Frontal cortex (tissue), 4 donors: ENCODE measurements at places on chromosomes 7 and 10. TPM values are rescaled to one million over a fixed set of nuclear protein-coding genes. Genes with fewer than 3 reads are reported as not detected.
A peak's percentile ranks its signal among the peaks of the same experiment; 100 is the strongest.

DNA sequence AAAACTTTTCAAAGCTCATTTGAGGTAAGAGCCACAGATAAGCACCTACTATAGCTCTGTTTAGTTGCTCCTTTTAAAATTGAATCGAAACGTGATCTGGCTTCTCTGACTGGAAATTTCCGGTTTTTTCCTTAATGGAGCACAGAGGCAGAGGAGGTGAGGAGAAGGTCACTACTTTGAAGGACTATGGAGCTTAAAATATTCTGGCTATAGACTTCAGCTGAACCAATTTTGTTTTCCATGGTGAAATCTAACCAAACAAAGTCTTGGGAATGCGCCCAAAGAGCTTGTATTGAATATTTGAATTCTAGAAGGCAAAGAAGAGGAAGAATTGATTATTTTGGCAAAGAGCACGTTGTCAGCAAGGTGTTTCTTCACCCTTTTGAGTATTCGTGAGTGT lies 711.1 kb downstream of the SUGCT start:
- no peak for DNase-seq

- DNase-seq: no peak
Measured at GRCh38 chr10:127679642-127680255, 57.2 kb upstream of the FOXI2 start.

FAM25G gene
- not detected for total RNA-seq

TEX36 gene
- total RNA-seq: 0.41 TPM

DNA sequence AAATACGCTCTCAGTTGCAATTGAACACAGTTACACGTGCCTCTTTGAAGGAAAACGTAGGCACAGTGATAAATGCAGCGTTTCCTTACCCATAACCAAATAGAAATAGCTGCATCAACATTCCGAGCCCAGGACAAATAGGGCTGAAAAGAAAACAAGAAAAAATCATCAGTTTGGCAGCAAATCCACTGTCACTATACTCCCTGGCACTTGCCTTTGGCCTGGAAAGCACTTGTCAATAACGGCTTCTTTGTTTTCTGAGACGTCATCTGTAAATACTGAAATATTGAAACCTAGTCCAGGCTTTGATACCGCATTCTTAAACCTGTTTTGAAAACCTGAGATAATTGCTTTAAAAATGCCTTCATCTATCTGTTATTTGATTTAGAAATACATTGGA lies 167.2 kb upstream of the AKR1E2 start:
- no peak for DNase-seq

DNA sequence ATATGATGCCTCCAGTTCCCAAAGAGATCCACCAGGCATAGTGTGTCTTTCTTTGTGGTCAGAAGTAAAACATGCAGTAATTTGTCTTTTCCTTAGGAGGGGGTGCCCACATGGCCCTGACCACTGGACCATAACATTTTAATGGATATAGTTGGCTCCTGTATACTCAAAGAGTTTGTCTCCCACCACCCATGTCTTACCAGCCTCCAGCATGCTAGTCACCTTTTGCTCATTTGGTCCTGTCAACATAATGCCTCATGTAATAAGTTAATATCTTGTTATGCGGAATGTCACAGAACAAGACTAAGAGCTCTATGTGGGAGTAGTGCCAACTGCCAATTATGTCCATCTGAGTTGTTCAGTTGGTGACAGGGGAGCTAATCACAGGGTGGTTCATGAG lies 83.4 kb upstream of the IFRD1 start:
- DNase-seq: no peak

DNA sequence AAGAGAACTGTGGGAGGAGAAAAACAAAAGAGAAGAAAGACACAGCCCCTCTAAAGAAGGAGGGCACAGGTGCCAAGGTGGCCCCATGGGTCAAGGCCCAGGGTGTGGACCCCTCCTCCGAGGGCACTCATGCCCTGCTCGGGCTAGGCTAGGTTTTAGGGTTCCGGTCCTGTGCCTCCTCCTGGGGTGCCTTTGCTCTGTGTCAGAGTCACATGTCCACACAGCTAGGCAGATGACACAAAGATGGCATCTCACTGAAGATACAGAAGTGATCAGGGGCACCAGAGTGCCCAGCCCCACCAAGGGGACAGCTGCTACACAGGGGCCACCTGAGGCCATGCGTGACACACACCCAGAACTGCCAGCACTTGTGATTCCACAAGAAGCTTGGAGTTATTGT lies 116.4 kb upstream of the PPIF start:
- DNase-seq: no peak

CUEDC2 gene
- total RNA-seq: 53.0 TPM

DNA sequence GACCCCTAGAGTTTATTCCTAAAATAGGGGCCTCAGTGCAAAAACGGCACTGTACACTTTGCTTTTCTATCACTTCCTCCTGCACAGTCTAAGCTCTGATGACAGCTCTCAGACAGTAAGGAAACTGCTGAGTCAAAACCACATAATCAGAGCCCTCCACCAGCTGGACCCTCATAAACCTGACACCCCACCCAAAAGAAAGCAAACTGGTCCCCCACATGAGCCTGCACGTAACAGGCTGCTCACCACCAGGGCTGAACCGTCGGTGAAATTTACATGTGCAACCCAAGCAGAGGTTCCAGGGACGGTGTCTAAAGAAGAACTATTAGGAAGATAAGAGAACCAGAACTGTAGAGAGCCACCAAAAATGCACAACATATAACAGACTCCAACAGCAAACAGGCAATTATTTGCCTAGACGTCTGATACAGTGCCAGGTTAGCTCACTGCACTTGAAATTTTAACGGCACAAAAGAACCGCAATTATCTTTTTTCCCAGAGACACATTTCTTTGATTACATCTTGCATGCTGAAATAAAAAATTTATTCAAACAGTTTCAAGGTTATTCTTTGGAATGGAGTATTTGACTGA lies 19.6 kb downstream of the SGMS1 start:
- no peak for DNase-seq

GRCh38 chr7:127252778-127253280 lies at the start of gene GRM8:
TSS of gene GRM8 (minus strand) at chr7:127252941.
- peak; percentile 59 for DNase-seq

GRCh38 chr10:5268743-5269142 lies 72.1 kb downstream of the AKR1C4 start:
- no peak for DNase-seq

- no peak for DNase-seq
Measured at GRCh38 chr7:147923841-147924240, 666.7 kb upstream of the C7orf33 start.

GRCh38 chr7:158759749-158760444 lies 55.3 kb upstream of the NCAPG2 start:
- no peak for DNase-seq

DNA sequence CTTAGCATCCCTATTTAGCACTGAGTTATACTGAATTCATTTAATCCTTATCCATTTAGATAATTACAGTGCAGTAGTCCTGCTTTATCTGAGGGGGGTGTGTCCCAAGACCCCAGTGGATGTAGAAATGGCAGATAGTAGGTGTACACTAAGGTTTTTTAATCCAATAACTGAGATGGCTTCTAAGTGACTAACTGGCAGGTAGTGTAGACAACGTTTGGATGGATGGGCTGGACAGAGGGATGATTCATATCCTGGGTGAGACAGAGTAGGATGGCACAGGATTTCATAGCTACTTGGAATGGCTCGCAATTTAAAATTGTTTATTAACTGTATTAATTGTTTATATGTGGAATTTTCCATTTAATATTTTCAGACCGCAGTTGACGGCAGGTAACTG lies 295.6 kb downstream of the CCDC3 start:
- no peak for DNase-seq

DNA sequence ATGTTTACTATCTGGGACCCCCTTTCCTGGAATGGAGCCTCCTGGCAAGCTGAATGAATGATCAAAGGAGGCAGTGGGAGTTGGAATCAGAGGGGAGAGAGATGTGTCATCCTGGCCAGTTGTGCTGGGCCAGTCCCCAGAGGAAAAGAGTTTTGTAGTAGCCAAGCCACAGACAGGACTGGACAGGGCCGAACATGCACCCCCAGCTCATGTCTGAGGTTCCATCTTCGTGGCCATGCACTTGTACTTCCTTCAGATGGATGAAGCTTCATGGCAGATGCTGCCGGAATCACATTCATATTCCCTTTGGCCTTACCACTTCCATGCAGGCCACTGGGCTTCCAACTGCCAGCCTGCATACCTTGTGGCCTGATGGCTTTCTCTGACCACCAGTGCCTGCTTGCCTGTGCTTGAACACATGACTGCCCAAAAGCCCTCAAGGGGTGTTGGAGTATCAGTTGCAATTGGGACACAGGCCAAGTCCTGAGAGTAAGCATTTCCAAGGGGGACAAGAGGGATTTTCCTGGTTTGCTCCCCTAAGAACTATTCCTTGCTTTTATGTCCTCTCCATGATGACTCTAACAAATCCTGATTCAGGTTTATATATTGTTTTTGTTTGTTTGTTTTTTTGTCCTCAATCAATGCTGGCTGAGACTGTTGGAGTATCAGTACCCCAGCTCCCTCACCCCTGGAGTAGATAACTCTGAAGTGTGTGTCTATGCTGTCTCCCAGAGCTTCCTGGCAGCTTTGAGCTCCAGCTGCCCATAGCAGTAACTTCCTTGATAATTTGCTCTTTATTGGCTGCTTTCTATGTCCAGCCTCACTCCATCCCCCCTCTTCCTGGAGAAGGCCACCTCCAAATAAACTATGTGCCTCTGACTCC lies 63.6 kb downstream of the TMEM130 start:
- DNase-seq: no peak

DNA sequence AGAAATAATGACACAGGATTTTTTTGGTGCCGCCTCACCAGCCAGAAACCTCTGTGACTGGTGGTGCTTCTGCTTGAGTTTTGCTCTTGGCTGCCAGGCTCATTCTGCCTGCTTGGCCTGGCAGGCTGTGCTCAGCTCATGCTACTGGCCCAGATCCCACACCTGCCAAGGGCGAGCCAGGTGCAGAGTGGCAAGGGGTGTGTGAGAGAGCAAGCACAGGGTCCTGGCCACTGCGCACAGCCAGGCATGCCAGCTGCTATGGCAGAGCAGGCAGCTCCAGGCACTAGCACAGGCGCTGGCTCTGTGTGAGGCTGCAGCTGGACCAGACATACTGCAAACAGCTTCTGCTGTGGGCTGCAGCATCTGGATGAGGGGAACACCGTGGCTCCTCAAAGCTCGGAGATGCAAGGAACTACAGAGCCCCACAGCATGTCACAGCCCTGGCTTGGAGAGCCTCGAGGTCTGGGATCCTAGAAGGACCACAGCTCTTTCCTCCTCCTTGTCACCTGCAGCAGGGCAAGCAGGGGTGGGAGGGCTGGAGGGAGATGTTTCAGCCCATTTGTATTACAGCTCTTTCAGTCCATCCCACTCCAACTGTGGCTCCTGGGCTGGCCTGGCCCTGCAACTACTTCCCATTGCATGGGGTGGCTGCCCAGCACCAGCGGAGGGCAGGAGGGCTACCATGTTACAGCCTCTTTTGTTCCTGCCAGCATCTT lies 313.4 kb upstream of the SEMA3C start:
- DNase-seq: no peak

- no peak for DNase-seq
Measured at GRCh38 chr10:97861924-97862323, 12.3 kb downstream of the GOLGA7B start.

CCDC186 gene
- total RNA-seq: 45.2 TPM
